ENCODE measurements at places on chromosomes 3 and 15. TPM values are rescaled to one million over a fixed set of nuclear protein-coding genes. Genes with fewer than 3 reads are reported as not detected.

The RBP2 gene
- total RNA-seq = not detected

The GRAMD1C gene
- 2.3 TPM for total RNA-seq

The MINDY4B gene
- not detected for total RNA-seq

The ST3GAL6 gene
- not detected for total RNA-seq

The FANCI gene
- 11.2 TPM for total RNA-seq

The FBXO40 gene
- total RNA-seq = 0.08 TPM

The UTS2B gene
- 0.17 TPM for total RNA-seq

The MRAS gene
- 68.4 TPM for total RNA-seq

DNA sequence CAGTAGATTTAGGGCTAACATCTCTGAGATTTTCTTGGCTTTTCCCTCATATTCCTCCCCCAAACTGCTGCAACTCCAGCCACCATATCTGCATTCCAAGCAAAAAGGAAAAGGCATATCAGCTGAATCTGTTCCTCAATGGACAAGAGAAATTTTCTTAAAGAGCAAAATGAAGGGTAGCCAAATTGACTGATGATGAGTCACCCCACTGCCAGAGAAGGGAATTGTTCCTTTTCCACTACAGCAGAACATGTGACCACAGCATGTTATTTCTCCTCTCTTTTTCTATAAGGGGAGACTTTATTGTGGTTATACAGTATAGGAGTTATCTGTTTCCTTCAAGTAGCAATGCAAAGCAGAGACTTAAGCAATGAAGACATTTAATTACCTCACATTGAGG lies 172.5 kb downstream of the MTHFS start:
- no peak for DNase-seq
- H3K27ac ChIP-seq = no peak overlapping the region
- peaks cover 4% of the 10 kb centered on the region for H3K4me1 ChIP-seq
- peaks cover 20% of the 10 kb centered on the region for H3K27me3 ChIP-seq
- H3K36me3 ChIP-seq = no peaks in the 10 kb centered on the region
- no peak overlapping the region for H3K4me3 ChIP-seq

- H3K27me3 ChIP-seq = no peaks in the 10 kb centered on the region
- no peak overlapping the region for H3K4me3 ChIP-seq
- peaks cover 1% of the 10 kb centered on the region for H3K36me3 ChIP-seq
These were observed 52.0 kb downstream of the MAGEF1 start for GRCh38 chr3:184659797-184660301.

DNA sequence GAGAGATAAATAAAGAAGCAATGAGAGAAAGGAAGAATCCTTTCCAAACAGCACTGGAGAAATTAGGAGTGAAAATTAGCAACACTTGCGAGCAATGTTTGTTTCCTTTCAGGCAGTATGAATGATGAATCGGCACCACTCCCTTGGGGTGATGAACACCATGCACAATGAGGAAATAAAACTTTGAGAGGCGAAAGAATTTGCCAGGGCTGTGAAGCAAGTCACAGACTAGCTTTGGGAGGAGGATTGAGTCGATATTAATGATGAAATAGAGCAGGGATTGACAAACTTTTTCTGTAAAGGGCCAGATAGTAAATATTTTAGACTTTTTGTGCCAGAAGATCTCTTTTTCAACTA lies 237.7 kb downstream of the AGBL1 start:
- no peaks in the 10 kb centered on the region for H3K27me3 ChIP-seq
- no peak for DNase-seq
- H3K4me1 ChIP-seq = no peaks in the 10 kb centered on the region
- no peaks in the 10 kb centered on the region for H3K36me3 ChIP-seq
- no peak overlapping the region for H3K4me3 ChIP-seq

GRCh38 chr3:168615493-168616020 lies 519.8 kb upstream of the GOLIM4 start:
- no peaks in the 10 kb centered on the region for H3K27me3 ChIP-seq
- H3K36me3 ChIP-seq = no peaks in the 10 kb centered on the region
- H3K27ac ChIP-seq = no peak overlapping the region
- no peak overlapping the region for H3K4me3 ChIP-seq
- H3K4me1 ChIP-seq = peaks cover 25% of the 10 kb centered on the region

DNA sequence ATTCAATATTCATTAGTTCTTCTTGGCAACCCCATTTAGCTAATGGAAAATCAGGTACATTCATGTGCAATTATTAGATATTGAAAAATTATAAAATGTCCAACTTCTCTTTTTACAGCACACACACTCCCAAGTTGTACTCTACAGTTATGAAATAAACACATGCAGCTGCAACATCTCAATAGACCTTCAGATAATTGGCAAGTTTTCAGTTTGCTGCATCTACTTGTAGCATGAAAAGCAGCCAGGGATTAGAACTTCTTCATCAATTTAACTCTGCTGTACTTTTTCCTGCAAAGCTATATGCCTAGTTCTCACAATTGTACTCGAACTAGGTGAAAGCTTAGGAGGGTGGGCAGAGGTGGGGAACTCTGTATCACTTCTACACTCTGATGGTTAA lies 46.6 kb upstream of the FHIT start:
- peaks cover 8% of the 10 kb centered on the region for H3K27me3 ChIP-seq
- no peak for DNase-seq
- no peak overlapping the region for H3K27ac ChIP-seq
- H3K4me1 ChIP-seq = no peaks in the 10 kb centered on the region
- no peaks in the 10 kb centered on the region for H3K36me3 ChIP-seq

GRCh38 chr3:110314512-110315114 lies 757.0 kb upstream of the NECTIN3 start:
- H3K27me3 ChIP-seq = no peaks in the 10 kb centered on the region
- no peak overlapping the region for H3K27ac ChIP-seq
- no peaks in the 10 kb centered on the region for H3K4me1 ChIP-seq
- no peaks in the 10 kb centered on the region for H3K36me3 ChIP-seq
- no peak for DNase-seq

DNA sequence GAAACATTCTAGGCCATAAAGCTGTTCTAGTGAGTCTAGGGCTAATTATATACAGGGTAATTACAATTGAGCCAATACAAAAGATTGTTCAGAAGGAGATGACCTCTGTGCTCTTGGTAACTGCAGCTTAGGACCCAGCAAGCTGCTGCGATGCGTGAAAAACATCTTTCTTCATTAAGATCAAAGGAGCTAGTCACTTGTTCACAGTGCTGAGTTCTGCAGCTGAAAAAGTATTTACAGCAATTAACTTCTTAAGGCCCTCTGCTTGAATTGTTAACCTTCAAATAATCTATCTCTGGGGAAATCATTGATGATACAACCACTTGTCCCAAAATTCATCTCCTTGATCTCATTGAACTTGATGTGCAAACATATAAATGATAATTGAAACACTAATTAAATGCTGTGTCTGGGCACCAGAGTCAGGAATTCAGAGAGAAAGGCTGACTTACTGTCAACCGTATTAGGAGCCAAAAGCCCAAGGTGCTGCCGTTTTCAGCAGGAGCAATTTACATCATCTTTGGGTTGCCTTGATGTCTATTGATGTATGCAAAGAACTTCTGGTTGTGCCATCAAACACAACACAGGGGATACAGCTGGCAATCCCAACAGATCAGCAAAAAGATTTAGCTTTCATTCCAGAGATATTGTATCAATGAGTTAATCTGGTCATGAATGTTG lies 213.0 kb downstream of the NECTIN3 start:
- no peaks in the 10 kb centered on the region for H3K36me3 ChIP-seq
- H3K27me3 ChIP-seq = no peaks in the 10 kb centered on the region
- no peak for DNase-seq
- no peaks in the 10 kb centered on the region for H3K4me1 ChIP-seq

- no peaks in the 10 kb centered on the region for H3K27me3 ChIP-seq
- peaks cover 63% of the 10 kb centered on the region for H3K4me1 ChIP-seq
- peaks cover 3% of the 10 kb centered on the region for H3K36me3 ChIP-seq
- H3K27ac ChIP-seq = peak overlapping the region; percentile 75
- no peak for DNase-seq
- H3K4me3 ChIP-seq = no peak overlapping the region
These were observed 10.9 kb downstream of the SMAD3 start for GRCh38 chr15:67076147-67076843.

DNA sequence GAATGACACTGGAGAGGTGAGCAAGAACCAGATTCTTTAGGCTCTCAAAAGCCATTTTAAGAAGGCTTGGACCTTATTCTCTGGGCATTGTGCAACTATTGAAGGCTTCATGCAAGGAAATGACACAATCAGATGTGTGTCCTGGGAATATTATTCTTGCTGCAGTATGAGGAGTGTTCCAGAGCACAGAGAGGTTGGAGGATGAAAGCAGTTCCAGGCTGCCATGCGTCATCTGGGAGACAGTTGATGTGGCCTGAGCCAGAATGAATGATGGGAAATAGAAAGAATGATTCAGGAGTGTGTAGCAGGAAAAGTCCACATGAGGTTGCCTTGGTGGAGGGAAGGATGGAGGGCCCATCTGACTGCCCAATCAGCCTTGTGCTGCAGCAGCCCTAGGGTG lies 123.1 kb downstream of the CHCHD6 start:
- no peak for DNase-seq
- H3K27ac ChIP-seq = no peak overlapping the region
- no peaks in the 10 kb centered on the region for H3K36me3 ChIP-seq
- H3K4me3 ChIP-seq = no peak overlapping the region

- peak overlapping the region; percentile 68 for H3K27ac ChIP-seq
- H3K4me3 ChIP-seq = no peak overlapping the region
- H3K27me3 ChIP-seq = no peaks in the 10 kb centered on the region
- peaks cover 42% of the 10 kb centered on the region for H3K4me1 ChIP-seq
- H3K36me3 ChIP-seq = no peaks in the 10 kb centered on the region
- DNase-seq = no peak
These were observed 46.4 kb upstream of the MBNL1 start for GRCh38 chr3:152222327-152222726.

DNA sequence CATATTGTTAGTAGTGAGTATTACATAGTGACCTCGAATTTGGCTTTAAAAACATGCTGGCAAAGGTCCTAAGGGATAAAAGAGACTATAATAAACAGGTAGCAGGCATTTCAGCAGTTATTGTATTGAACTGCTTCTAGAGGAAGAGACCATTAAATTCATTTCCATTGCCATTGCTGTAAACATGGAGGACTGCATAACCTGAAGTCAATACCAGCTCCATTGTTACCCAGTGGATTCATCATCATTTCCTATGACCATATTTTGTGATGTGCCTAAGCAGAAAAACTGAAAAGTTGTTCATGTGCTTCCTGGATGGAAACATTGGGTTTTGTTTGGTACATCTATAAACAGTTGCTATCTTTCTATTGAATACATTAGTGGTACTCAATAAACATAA lies 482.5 kb upstream of the UBE2E2 start:
- no peak for DNase-seq
- H3K27ac ChIP-seq = no peak overlapping the region
- no peaks in the 10 kb centered on the region for H3K36me3 ChIP-seq
- H3K27me3 ChIP-seq = peaks cover 1% of the 10 kb centered on the region
- no peaks in the 10 kb centered on the region for H3K4me1 ChIP-seq
- H3K4me3 ChIP-seq = no peak overlapping the region

DNA sequence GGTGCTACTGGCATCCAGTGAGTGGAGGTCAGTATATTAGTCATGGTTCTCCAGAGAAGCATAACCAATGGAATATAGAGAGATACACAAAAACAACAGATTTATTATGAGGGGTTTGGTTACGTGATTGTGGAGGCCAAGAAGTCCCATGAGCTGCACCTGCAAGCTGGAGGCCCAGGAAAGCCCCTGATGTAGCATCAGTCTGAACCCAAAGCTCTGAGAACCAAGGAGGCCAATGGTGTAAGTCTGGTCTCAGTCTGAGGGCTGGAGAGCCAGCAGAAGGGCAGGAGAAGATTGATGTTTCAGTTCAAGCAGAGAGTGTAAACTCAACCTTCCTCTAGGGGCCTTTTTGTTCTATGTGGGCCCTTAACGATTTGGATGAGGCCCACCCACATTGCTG lies 144.1 kb downstream of the KLF13 start:
- peaks cover 34% of the 10 kb centered on the region for H3K4me1 ChIP-seq
- no peak overlapping the region for H3K4me3 ChIP-seq
- H3K36me3 ChIP-seq = no peaks in the 10 kb centered on the region
- peak overlapping the region; percentile 8 for H3K27ac ChIP-seq

DNA sequence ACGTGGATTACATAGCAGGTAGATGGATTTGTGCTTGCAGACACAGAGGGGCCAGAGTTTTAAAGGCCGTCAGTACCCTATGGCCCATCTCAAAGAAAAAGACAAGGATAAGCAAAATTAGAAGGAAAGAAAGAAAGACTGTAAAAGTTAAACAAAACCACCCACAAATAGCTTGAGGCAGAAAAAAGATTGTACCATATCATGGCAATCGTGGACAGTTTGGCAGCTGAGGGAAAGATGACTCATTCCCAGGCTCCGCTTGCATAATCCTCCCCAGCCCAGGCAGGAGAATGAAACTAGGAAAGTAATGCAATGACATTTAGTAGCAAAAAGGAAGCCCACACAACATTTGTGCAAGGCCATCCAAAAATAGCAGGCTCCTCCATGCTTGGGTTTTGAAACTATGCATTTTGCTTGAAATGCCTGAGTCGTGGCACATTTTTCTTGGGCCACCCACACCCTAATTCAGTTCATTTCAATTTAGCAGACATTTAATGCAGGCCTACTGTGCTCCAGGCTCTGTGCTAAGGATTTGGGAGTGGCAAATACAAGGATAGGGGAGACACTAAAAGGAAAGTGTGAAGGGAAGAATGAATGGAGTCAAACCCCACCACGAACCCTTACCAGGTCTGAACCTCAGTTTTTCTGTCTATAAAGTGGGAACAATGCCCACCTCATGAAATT lies 40.9 kb upstream of the SMAD3 start:
- no peak overlapping the region for H3K4me3 ChIP-seq
- H3K27me3 ChIP-seq = no peaks in the 10 kb centered on the region
- peak overlapping the region; percentile 90 for H3K27ac ChIP-seq
- H3K36me3 ChIP-seq = no peaks in the 10 kb centered on the region
- H3K4me1 ChIP-seq = peaks cover 39% of the 10 kb centered on the region
- no peak for DNase-seq

GRCh38 chr15:81108427-81108826 lies 25.6 kb upstream of the CFAP161 start:
- H3K27ac ChIP-seq = no peak overlapping the region
- H3K4me3 ChIP-seq = no peak overlapping the region
- DNase-seq = no peak
- H3K4me1 ChIP-seq = peaks cover 6% of the 10 kb centered on the region
- H3K36me3 ChIP-seq = peaks cover 2% of the 10 kb centered on the region

DNA sequence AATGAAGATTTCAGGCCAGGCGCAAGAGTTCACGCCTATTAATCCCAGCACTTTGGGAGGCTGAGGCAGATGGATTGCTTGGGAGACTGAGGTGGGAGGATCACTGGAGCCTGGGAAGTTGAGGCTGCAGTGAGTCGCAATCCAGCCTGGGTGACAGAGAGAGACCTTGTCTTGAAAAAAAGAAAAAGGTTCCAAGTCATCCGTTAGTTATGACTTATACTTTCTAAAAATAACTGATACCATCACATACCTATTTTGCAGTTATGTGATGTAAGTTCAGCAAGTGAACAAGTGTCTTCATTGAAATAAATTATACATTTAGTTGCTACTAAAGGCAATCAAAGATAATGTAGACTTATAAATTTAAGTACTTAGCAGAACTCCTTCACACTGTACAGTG lies 22.1 kb downstream of the CLPX start:
- no peak for DNase-seq
- no peak overlapping the region for H3K4me3 ChIP-seq
- H3K4me1 ChIP-seq = no peaks in the 10 kb centered on the region

GRCh38 chr3:80929576-80929975 lies 831.9 kb downstream of the GBE1 start:
- no peaks in the 10 kb centered on the region for H3K27me3 ChIP-seq
- no peak overlapping the region for H3K27ac ChIP-seq
- DNase-seq = no peak
- no peaks in the 10 kb centered on the region for H3K4me1 ChIP-seq

GRCh38 chr3:2247831-2248230 lies 149.2 kb downstream of the CNTN4 start:
- H3K4me1 ChIP-seq = no peaks in the 10 kb centered on the region
- DNase-seq = no peak
- H3K27ac ChIP-seq = no peak overlapping the region
- peaks cover 5% of the 10 kb centered on the region for H3K27me3 ChIP-seq
- no peaks in the 10 kb centered on the region for H3K36me3 ChIP-seq

Measured in chondrocyte (in vitro differentiated cells).